Subcutaneous preadipocyte (primary cell): ENCODE measurements at places on chromosomes 4 and X. TPM values are rescaled to one million over a fixed set of nuclear protein-coding genes. Genes with fewer than 3 reads are reported as not detected.

The HSD17B10 gene
- total RNA-seq, result 45.0 and 55.5 TPM in 2 replicates

The HELT gene
- total RNA-seq, result not detected in 2 replicates

The CLGN gene
- 0.98 and 3.3 TPM in 2 replicates for total RNA-seq

The PNCK gene
- total RNA-seq, result not detected in 2 replicates

The ANKRD50 gene
- total RNA-seq, result 9.9 and 12.5 TPM in 2 replicates

The STATH gene
- not detected in 2 replicates for total RNA-seq

The ZFP92 gene
- total RNA-seq, result under 0.01 TPM in 2 replicates

The UGT2B10 gene
- not detected in 2 replicates for total RNA-seq

The SMIM10L2A gene
- under 0.01 TPM in 2 replicates for total RNA-seq

The P2RY8 gene
- not detected in 2 replicates for total RNA-seq

The VCX3B gene
- total RNA-seq, result not detected in 2 replicates

The CFAP47 gene
- not detected in 2 replicates for total RNA-seq

The ESX1 gene
- total RNA-seq, result not detected in 2 replicates

The RIPPLY1 gene
- total RNA-seq, result not detected in 2 replicates

The MAGEA12 gene
- not detected in 2 replicates for total RNA-seq

The KLKB1 gene
- 0.37 TPM in 1 of 2 replicates, not detected in the other for total RNA-seq

The SYP gene
- total RNA-seq, result 0.20 and 0.37 TPM in 2 replicates

The P2RY10 gene
- not detected in 2 replicates for total RNA-seq

The ART3 gene
- total RNA-seq, result not detected in 2 replicates

The TMEM187 gene
- total RNA-seq, result 6.5 and 7.3 TPM in 2 replicates

The PSAPL1 gene
- not detected in 2 replicates for total RNA-seq

The TEX11 gene
- not detected in 2 replicates for total RNA-seq

The TEX13B gene
- not detected in 2 replicates for total RNA-seq

The SHROOM4 gene
- 0.37 and 0.39 TPM in 2 replicates for total RNA-seq

The PF4V1 gene
- total RNA-seq, result 0.59 TPM in 1 of 2 replicates, not detected in the other

The HSD17B13 gene
- total RNA-seq, result under 0.01 TPM in 1 of 2 replicates, not detected in the other
